NCI-H146 (cell line): ENCODE measurements at places on chromosomes 6 and 20.
A peak's percentile ranks its signal among the peaks of the same experiment; 100 is the strongest.

- DNase-seq, result no peak
Measured at GRCh38 chr20:8782804-8783203, 286.1 kb upstream of the PLCB4 start.

DNA sequence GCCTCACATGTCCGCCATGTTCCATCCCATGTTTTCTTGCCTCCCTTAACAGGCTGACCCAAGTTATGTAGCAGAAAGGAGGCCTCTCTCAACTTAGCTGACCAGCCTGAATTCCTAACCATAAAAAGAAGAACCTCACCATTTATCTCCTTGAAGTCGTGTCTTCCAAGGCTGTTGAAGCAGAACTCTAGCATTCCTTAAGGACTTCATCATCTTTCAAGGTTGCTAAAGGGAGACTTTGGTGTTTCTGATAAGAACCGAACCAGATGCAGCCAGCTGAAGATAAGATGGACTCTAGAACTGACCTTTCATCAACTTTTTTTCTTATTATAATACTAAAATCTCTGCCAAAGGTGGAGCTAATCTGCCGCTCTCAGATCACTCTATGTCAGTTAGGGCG, 571.7 kb upstream of the SLC35B3 start:
- no peak for DNase-seq

DNA sequence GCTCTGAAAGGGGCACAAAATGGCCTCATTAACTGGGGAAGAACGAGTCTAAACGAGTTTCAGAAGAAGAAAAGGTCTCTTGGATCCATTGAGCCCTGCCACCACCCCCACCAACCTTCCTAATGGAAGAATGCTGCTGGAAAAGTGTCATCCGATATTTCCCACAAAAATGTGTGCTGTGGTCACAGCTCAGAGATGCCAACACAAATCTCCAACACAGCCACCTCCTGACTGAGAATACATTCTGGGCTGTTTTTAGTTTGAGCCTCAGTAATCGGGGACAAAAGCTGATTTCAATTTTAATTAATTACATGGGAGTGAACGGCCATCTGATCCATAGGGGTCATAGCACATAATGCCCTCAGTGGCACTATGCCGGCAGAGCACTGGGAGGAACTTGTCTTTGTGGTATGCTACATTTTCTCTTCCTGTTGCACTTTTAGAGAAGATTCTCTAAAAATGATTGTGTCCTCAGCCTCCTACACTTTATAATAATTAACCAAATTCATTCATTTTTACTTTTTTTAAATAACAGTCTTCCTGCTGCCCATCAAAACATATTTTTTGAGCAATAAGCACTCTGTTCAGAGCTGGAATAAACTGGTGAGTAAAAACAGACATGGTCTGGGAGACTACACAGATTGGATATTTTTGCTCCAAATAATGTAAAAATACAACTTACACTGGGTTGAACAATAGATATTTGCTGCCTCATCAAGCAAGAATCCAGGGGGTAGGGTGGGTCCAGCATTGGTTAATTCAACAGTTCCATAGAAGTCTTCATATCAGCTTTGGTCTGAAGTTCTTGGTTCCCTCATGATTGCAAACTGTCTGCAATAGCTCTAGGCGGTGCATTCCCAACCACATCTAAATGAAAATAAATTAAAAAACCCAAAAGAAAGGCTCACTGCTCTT, 143.6 kb upstream of the TMEM170B start:
- no peak for DNase-seq

DNA sequence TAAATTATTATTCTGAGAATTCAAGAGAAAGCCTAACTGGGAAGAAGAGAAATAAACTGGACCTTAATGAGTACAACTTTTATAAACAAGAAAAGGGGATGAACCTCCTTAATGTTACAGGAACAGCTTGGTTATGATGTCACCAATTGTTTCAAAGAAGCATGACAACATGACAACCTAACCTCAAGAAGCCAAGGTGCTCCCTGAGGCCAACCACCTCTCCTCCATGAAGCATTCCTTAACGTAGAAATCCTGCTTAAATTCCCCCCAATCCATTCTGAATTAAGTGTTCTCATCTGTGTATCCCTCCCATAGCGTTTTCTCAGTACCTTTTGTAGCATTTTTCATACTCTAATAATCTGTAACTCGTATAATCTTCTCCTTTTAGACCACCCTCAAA, 1.7 kb downstream of the HBS1L start:
- no peak for DNase-seq

DNA sequence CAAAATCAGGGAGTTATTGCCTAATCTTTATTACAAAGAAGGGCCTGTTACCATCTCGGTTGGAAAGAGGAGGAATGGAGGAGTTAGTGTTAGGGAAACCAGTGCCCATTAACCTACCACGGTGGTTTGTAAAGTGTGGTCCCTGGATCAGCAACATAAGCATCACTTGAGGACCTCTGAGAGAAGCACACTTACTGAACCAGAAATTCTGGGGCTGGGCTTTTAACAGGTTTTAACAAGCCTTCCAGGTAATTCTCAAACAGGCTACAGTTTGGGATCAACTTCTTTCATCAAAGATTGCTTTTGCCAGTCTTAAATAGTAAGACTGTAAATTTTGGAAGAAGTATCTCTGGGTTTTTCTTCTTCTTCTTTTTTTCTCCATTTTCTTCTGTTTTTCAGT, 329.5 kb upstream of the JAG1 start:
- no peak for DNase-seq

GRCh38 chr20:24571159-24571558, 101.7 kb downstream of the SYNDIG1 start:
- no peak for DNase-seq

- no peak for DNase-seq
Measured at GRCh38 chr6:105194591-105194990, 14.8 kb upstream of the POPDC3 start.

DNA sequence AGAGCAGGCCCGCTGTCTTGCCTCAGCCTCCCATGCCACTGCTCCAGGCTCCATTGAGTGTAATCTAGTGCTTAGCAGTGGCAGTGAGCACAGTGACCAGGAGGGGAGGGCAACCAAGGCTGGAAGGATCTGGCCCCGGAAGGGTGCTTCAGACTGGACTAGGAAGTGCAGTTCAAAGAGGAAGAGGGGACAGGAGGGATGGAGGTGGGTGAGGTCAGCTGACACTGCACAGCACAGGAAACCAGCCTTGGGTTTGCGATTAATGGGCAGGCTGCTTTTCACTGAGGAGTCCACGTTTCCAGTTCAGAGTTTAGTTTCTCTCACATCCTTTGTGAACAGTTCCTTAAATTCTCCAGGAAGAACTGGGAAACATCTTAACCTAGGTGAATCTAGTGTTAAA, 46.9 kb downstream of the CDS2 start:
- no peak for DNase-seq

DNA sequence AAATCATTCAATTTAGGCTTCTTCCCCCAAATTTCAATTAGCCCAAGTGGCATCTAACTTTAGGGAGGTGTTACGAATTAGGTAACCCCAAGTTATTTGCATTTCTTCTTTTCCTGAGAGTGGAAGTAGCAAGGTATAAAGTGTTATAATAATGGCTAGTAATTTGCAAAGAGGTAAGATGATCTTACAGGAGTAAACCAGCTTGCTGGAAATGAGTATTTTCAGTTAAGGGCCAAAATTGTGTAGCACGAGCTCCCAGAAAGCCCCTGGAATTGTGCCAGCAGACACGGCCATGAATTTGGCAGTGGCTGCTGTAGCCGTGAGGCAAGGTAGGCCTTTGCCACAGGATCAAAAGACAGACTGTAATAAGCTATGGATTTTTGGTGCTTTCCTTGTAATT, 38.0 kb downstream of the CITED2 start:
- no peak for DNase-seq

- DNase-seq, result peak; percentile 58
Measured at GRCh38 chr20:5714261-5715041, 35.8 kb upstream of the SHLD1 start.

DNA sequence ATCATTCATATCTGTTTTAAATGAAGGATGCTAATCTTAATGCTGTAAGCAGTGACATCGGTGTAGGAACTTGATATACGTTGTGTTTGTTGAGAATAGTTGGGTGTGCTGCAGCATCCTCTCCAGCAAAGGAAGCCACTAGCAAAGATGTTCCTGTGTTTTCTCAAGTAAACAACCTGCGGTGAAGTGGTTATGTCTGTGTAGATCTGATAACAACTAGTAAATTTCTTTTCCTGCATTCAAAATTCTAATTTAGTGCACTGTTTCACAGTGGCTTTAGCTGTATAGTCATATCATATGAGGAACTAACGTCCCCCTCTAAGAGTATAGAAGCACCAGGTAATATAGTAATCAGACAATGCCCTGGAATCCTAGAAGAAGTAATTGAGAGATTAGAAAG, 38.7 kb downstream of the NCOA7 start:
- no peak for DNase-seq

DNA sequence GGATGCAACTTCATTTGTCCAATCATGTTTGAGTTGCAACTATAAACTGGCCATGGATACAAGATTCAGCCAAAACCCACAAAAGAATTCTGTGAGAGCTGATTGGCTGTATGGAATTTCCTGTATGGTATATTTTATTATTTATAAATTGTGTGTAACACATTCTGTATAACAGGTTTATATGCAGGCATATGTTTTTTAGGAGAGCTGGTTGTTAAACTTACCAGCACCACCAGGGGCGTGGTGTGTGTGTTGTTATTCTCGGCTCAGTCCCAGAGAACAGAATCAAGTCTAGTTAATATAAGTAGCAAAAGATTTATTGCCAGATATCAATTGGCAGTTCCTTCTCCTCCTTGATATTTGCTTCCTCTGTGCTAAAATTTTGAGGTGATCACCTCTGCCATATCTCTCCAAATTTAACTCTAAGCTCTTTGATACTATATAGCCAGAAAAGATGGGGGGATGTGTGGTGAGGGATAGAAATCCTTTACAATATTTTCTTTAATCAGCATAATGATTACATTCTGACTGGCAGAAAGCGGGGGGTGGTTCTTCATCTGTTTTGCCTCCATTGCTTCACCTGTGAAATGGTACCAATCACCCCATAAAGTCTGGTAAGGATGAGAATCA, 22.9 kb downstream of the CNBD2 start:
- DNase-seq, result no peak

DNA sequence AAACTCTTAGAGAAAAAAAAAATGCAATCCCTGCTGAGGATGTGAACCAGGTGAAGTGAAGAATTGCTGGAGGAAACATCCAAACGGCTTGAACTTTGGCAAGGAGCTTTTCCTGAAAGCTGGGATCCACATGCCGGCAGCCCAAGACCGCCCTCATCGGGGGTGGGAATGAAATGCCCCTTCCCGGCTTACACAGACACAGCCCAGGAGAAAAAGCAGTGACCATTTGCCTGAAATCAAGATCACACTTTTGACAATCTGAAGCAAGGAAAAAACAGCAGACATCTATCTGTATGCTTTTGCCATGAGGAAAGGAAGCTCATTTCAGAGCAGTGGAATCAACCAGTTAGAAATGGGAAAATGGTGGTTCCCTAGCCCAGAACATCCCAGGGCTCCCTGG, 254.5 kb downstream of the TAF4 start:
- DNase-seq, result no peak

DNA sequence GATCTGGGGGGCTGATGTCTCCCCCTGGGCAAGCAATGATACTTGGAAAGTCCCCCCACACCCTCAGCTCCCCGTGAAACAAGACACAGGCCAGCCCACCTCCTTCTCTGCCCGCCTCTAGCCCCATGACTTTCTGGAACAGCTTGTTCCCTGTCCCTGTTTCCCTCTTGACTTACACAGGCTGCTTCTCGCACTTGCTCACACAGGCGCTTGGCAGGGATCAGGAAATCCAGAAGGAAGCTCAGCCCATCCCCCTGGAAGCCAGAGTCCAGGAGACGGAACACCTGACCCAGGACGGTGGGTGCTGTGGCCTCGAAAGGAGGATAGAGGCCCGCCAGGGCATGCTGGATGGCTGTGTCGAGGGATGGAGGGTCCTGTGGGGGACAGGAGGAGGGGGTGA, 14.8 kb downstream of the KIAA1755 start:
- no peak for DNase-seq

- no peak for DNase-seq
Measured at GRCh38 chr6:139990026-139990686, 615.7 kb upstream of the CITED2 start.

DNA sequence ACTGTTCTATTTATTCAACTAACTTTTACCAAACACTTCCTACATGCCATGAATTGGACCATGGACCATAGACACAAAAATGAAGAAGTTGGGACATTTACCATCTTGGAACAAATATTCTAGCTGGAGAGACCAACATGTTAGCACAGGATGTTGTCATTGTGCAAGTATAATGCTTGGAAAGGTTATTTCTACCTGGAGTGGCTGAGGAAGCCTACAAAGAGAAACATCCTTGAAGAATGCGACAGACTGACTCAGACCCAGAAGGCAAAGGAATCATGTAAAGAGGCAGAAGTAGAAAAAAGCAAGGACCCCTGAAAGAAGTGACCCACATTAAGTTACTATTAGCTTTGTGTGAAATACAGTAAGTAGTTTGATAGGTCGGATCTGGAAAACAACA, 180.9 kb downstream of the SOD2 start:
- no peak for DNase-seq

- DNase-seq, result no peak
Measured at GRCh38 chr6:29826271-29826670, 1.4 kb upstream of the HLA-G start.

DNA sequence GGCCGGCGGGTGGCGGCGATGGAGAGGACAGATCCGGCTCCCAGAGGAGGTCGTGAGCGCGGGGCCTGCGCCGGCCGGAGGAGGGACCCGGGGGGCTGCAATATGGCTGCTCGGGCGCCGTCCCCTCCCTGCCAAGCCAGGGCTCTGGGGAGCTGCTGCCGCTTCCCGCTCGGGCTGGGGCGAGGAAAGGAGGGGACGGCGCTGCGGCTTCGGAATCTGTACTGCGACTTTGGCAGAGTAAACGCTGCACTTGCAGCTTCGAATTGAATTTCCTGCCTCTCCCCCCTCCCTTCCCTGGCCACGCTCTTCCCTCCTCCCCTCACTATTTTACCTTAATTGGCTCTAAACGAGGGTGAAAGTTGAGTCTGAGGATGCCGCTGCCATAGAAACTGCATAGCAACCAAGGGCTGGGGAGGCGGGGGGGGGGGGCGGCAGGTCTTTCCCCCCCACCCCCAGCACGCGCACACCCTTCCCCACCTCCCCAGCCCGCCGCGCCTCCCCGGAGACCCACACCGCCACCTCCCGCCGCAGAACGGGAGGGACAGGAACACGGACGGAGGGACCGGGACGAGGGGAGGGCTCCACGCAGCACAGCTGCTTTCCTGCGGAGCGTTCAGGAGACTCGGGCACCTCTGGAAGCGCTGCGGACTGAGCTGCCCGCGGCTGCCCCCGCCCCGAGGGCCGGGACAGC, 93.9 kb downstream of the RNASET2 start:
- DNase-seq, result peak; percentile 58
